ENCODE measurements at places on chromosomes 3 and 15.

- no peak for DNase-seq
Observed at GRCh38 chr3:3296979-3297381, 117.5 kb upstream of the CRBN start.

DNA sequence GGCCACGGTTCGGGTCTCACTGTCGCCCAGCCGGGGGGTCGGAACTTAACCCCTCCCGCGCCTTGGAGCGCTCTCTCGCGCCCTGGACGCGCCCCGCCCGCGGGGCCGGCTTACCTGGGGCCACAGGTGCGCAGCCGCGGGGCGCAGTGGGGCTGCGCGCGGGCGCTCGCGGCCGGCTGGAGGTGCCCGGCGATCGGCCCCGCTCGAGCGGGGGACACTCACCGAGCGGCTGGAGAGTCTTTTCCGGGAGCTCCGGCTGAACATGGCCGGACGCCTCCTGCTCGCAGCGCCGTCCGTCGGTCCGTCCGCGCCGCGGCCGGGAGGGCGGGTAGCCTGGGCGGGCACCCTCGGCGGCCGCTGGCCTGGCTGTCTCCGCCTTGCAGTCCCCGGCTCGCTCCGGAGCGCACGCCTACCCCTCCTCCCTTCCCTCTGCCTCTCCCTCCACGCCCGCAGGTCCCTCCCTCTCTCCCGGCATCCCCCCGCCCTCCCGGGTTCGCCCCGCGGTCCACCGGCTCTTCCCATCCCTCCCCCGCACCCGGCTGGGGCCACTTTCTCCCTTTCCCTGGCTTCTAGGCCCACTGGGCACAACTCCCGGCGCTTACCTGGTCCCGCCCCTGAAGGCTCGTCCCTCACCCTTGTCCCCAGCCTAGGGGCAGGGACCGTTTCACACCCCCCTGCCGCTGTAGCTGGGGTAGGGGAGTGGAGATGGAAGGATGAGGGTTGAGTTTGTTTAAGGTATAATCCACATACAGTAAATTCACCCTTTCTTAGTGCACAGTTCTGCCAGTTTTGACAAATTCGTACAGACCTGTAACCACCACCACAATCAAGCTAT, 220.1 kb upstream of the PRICKLE2 start:
- no peak for DNase-seq

GRCh38 chr15:85036716-85037115, 55.1 kb downstream of the PDE8A start:
- DNase-seq = no peak

DNA sequence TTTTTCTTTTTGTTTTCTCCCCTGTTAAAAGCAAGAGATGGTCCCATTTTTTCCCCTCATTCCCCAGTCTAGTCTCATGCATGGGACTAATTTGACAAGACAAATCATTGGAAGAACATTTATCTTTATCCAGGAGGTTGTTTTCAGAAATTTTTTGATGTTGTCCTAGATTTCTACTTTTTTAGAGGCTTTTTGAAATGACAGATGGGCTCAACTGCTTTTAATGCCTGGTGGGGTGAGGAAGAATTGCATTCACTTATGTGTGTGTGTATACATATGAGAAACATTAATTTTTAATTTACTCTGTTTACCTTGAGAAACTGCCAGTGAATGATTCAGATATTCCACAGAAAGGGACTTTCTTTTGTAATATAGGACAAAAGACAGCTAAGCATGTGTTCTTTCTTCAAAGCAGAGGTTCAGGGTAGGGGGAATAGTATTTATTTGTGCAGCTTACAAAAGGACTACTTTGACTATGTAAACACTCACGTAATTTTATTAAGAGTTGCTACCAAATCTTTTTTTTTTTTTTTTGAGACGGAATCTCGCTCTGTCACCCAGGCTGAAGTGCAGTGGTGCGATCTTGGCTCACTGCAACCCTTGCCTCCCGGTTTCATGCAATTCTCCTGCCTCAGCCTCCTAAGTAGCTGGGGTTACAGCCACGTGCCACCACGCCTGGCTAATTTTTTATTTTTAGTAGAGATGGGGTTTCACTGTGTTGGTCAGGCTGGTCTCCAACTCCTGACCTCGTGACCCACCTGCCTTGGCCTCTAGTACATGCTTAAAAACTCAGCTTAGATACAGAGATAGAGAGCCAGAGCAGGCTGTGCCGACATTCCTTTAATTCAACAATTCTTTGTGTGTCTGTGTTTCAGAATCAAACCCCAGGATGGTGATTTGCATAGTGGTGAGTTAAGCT, 130.1 kb upstream of the RARB start:
- no peak for DNase-seq

GRCh38 chr3:177836671-177837070, 639.4 kb upstream of the TBL1XR1 start:
- DNase-seq = no peak

DNA sequence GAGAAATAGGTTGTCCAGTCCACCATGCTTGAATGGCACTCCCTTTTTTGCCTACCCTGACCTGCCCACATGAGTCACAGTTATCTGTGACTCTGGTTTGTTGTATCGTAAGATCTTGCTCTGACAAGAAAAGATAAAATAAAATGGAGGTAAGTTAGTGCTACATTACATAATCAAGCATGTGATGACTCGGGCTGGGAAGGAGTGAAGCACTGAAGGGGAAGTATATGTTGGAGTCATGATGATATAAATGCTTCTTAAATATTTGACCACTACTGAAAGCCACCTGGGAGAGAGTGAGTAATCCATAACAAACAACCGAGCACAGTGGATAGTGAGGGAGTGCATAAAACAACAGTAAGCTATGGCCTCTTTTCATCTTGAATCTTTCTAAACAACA, 124.4 kb downstream of the SHOX2 start:
- no peak for DNase-seq

GRCh38 chr3:57078344-57078634, 17.8 kb downstream of the SPATA12 start:
- no peak for DNase-seq

GRCh38 chr3:55252921-55253320, 234.2 kb downstream of the WNT5A start:
- DNase-seq = no peak

DNA sequence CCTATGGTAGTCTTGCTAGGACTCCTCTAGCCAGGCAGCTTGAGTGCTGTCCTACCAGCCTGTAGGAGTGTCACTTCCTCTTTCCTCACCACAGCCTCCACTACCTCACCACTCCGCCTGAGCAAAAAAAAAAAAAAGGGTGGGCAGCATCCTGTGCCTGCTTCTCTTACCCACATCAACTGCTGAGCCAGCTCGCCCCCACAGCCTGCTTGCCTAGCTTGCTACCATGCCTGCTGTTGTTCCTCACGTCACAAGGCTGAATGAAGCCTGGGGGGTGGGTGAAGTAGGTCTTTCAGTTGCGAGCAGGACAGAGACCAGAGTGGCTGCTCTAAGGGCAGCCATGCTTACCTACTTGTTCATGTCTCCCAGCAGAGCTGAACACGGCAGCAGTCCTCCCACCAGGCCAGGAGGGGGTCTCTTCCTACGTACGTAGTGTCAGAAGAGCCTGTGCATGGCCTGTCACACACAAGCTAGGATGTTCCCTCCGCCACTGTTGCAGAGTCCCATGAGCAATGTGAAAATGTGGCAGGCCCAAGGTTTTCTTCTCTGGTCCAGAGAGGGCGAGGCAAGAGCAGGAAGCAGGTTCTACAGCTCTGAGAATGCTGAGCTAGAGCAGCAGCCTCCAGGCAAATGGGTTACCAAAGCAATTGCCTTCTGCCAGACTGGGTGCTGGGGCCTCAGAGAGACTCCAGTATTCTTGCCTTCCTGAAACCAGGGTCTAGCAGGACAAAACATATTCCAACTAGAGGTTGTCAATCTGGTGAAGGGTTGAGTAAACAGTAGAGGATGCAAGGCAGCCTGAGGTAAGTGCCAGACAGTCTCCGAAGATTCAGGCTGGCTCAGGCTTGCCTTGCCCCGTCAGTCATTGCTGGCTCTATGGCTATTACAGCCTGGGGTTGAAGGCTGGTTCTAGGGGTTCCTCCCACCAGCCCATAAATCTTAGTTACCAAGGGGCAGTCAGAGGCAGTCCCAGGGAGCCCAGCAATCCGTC, 8.1 kb downstream of the PPM1M start:
- DNase-seq = no peak

GRCh38 chr3:62371720-62372591, 1.4 kb downstream of the FEZF2 start:
- no peak for DNase-seq

GRCh38 chr3:133506215-133506901, 67.1 kb upstream of the CDV3 start:
- DNase-seq = no peak

DNA sequence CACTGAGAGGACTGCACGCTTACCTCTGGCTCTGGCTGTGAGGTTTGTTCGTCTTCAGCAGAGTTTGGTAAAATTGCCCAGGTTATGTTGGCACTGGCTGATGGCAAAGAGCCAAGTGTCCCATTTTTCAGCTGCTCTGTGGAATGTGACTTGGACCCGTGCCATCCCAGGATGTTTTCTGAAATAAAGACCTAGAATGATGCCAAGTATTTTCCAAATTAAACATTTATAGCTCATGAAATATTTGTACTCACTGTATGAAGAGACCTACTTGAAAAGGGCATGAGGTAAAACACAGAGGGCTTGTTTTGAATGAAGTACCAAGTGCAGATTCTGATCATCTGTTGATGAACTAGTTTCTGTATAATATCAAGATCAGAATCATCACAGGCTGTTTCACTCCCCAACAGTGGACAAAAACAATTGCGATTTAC, 200.5 kb downstream of the STT3B start:
- DNase-seq = no peak

GRCh38 chr3:45226206-45226915, at the start of gene TMEM158:
TSS of gene TMEM158 (minus strand) at chr3:45226287. CDS start at chr3:45226027, 260 bp downstream.
- DNase-seq = peak; percentile 84

DNA sequence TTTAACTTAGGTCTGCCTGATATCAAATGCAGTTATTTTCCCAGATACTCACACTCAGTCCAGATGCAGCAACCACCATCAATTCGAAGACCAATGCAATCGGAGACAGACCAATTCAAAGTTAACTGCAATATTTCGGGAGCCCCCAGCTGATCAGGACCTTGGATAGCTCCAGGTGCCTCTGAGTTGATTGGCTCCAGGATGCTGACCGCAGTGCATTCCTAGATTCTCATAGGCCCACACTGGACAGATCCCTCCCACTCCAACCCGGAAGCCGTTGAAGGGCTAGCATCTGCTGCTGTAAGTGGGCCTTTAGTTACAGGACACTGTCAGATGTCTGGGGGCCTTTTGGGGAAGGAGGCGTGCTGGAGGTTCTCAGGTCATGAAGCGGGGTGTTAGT, 89.5 kb upstream of the ATP2B2 start:
- DNase-seq = no peak

GRCh38 chr15:69076756-69077155, 62.3 kb downstream of the NOX5 start:
- DNase-seq = peak; percentile 19

DNA sequence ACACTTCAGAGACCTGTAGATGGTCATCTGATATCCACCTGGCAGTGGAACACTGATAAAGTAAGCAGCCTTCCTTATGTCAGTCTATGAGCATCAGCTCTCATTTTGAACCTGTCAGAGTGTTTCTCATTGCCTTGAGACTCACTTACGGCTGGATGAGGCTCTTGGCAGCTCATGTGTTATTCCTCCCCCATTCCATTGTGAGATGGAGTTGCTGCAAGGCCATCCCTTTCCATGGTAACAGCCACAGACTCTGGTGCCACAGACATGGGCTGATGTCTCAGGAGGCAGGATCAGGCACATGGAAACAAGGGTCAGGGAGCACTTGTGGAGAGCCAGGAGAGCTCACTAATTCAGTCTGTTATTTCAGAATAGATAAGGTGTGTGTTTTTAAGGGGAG, 11.9 kb downstream of the KCNAB1 start:
- DNase-seq = no peak

DNA sequence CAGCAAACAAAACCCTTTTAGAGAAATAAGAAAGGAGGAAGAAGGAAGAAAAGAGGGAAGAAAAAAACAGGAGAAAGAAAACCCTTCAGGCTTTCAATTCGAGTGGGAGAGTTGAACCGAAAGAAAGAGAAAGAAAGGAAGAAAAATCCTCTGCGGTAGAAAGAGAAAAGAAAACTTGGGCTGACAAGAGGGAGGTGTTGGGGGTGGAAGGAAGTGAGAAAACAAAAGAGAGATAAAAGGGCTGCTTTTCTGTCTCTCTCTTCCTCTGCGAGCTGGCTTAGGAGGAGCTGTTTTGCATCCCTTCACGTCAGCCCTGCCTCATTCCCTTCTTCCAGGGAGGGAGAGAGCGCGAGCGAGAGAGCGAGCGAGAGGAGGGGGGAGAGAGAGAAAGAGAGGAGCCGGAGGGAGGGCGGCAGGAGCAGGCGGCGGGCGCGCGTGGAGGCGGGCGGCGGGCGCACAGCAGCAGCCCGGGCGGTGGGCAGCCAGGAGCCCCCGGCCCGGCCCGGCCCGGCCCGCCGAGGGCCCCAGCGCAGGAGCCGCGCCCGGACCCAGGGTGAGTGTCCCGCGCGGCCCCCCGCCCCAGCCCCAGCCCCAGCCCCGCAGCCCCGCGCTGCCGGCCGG, at the start of gene ZNF710:
Gene ZNF710, plus strand, starts transcription at position 263 of the 621 bp plus-strand sequence. CDS start 65,814 bp downstream, outside the sequence.
- DNase-seq = peak; percentile 51

- no peak for DNase-seq
Observed at GRCh38 chr3:100880072-100880471, 113.1 kb downstream of the ABI3BP start.

DNA sequence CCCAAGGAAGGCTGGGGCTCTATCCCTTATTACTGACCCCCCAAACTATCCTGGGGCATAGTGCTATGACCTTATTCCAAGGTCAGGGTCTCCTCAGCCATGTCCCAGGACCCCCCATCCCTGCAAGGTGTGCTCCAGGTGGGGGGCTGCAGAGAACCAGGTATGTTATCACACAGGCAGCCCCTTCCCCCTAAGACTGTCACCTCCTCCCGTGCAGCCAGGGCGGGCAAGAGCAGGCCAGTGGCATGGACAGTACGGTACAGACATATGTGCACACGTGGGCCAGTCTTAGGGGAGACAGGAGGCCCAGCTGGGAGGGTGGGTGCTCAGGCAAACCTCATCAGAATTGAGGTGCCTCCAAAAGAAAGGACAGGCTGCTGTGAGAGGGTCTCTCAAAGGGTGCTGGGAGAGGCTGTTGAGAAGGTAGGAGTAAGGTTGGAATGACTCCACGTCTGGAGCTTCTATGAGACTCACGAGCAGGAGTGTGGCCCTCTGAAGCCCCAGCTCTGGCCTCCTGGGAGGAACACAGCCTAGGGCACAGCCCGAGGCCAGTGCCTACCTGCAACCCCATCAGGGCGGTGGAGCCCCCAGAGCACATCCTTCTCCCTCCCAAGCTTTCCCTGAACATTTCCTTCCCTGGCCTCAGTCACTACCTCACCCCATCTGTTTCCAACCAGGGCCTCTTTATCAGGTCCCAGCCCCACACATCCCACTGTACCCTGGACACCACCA, 1.7 kb upstream of the COL7A1 start:
- no peak for DNase-seq

Measured in RWPE2 (cell line).